NCI-H2029 treated with DMSO at 0.1 percent for 48 hours (cell line): ENCODE measurements at places on chromosomes 13 and 19.

DNA sequence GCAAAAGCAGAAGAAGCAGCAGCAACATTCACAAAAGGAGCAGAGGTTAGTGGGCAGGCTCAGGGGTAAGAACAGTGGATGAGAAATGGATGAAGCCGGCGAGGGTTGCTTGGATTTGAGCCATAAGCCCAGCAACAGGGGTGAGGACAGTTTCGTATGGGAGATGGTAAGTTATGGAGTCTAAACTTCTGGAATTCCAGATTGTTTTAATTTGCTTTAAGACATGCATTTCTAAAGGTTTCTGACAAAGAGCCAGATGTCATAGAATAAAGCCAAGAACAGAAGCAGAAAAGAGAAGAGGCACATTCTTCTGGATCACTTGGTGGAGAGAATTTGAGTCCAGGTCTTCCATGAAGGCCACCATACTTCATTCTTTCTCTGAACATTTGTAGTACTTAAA lies 76.6 kb downstream of the TNFSF11 start:
- DNase-seq = no peak

GRCh38 chr13:59970847-59971246 lies 192.9 kb downstream of the DIAPH3 start:
- no peak for DNase-seq

DNA sequence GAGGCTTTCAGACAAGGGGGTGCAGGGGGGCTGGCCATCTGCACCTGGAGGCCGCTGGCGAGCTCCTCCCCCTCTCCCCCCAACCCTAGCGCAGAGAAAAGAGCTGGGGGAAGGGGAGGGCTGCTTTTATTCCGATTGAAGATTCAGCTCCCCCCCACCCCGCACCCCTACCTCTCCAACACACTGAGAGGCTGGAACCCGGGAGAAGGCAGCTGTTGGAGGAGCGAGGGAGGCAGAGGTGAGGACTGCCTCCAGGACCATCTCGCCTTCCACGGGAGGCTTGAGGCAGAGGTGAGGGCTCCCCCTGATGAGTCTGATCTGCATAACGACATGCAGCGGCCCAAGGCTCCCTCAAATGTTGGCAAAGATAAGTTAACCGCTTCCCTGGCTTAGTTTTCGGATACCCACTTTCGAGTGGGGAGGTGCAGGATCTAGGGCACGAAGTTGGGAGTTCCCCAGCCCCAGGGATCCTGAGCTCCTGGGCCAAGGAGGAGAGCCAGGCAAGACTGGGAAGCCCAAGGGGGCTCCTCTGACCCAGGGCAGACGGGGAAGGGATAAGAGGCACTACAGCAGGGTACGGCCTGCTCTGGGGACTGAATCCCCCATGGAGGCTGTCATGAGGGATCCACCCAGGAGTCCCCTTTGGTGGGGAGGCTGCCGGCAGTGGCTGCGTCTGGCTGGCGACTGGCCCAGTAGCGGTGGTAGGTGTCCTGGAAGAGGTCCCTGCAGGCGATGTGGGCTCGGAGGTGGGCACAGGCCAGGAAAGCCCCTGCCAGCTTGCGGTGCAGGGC lies 1.2 kb upstream of the NUMBL start:
- no peak for DNase-seq

- no peak for DNase-seq
These were observed 14.2 kb upstream of the TUBGCP3 start for GRCh38 chr13:112602189-112602588.

- DNase-seq = no peak
These were observed 1.2 kb upstream of the KLF16 start for GRCh38 chr19:1864480-1865171.

GRCh38 chr19:50046649-50047503 lies 21.1 kb downstream of the ZNF473 start:
- no peak for DNase-seq

DNA sequence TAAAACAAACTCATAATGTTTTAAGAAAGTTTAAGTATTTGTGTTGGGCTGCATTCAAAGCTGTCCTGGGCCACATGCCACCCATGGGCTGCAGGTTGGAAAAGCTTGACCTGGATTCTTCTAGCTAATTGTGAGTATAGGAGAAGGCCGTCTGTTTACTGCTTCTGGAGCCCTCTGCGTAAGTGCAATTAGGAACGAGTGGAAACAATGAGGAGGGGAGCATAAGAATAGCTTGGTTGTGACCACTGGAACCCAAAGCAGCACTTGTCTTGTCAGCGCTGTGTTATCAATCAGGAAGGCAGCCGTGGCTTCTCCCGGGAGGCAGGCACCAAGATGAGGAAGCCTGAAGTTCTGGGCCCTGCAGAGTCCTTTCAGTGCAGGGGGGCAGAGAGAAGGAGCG lies 110.4 kb upstream of the MBNL2 start:
- DNase-seq = no peak

GRCh38 chr13:45219938-45220375 lies 19.1 kb upstream of the KCTD4 start:
- no peak for DNase-seq

DNA sequence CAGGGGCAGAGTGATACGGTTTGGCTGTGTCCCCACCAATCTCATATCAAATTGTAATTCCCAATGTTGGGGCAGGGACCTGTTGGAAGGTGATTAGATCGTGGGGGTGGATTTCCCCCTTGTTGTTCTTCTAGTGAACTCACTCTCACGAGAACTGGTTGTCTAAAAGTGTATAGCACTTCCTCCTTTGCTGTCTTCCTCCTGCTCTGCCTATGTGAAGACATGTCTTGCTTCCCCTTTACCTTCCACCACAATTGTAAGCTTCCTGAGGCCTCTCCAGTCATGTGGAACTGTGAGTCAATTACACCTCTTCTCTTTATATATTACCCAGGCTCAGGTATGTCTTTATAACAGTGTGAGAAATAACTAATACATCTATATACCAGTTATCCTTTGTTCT lies 706.4 kb upstream of the KLHL1 start:
- DNase-seq = no peak

DNA sequence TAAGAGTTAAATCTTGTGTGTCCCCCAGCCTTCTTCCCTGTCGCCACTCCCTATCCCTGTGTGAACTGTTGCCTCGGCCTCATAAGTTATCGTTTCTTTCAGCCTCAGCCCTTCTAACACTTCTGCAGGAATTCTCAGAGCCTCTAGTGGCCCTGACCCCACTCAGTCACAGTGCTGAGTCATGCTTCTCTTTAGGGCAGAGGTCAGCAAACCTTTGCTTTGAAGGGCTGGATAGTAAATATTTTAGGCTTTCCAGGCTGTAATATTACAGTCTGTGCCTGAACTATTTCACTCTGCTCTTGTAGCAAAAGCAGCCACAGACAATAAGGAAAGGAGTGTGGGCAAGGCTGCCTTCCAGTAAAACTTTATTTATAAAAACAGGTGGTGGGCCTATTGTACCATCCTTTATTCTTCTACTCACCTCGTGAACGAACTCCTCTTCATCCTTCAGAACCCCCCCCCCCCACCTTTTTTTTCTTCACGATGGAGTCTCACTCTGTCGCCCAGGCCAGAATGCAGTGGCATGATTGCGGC lies 22.1 kb downstream of the MYO9B start:
- DNase-seq = no peak

DNA sequence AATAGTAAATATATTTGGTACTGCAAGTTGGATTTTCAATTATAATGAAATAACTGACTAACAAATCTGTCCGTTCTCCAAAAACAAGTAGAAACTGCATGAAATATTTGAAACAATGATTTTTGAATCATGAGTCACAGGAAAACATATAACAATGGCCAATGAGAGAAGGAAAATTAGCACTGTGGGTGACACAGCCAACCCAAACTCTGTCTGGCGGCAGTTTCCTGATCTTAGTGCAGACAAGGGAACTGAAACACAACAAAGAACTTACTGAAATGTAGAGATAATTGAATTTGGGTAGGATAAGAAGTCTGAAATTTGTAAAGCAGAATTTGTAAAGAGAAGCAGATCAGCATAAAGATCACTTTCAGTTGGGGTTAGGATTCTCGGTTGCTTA lies 2743.3 kb upstream of the PCDH20 start:
- no peak for DNase-seq
